DND-41 (cell line): ENCODE measurements at places on chromosomes 16 and 17.

DNA sequence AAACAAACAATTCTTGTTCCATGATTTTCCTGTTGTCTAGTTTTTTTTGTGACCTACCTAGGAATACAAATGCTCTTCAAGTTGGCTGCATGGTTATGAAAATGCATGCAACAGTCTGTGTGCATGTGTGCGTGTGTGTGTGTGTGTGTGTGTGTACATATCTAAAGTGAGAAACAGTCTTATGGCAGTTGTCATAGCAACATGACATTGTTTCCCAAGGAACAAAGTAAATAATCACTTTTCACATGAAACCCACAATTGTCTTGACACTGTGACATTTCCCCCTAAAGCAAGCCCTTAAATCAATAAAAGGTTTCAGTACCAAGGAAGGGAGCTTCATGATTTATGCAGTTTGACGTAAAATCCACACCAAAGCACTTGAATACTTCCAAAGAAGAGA lies 758.4 kb downstream of the CDH8 start:
- H3K36me3 ChIP-seq, result no peaks in the 10 kb centered on the region
- no peaks in the 10 kb centered on the region for H3K27me3 ChIP-seq
- no peak overlapping the region for H3K4me3 ChIP-seq

GRCh38 chr16:24839347-24839972 lies 6.3 kb upstream of the SLC5A11 start:
- no peaks in the 10 kb centered on the region for H3K4me1 ChIP-seq
- H3K36me3 ChIP-seq, result no peaks in the 10 kb centered on the region
- H3K4me3 ChIP-seq, result no peak overlapping the region
- H3K27ac ChIP-seq, result no peak overlapping the region

- peak; percentile 50 for DNase-seq
- H3K27me3 ChIP-seq, result no peaks in the 10 kb centered on the region
- peak overlapping the region; percentile 100 for H3K4me3 ChIP-seq
Observed at GRCh38 chr17:28570716-28571360, 486 bp downstream of the PIGS start.

DNA sequence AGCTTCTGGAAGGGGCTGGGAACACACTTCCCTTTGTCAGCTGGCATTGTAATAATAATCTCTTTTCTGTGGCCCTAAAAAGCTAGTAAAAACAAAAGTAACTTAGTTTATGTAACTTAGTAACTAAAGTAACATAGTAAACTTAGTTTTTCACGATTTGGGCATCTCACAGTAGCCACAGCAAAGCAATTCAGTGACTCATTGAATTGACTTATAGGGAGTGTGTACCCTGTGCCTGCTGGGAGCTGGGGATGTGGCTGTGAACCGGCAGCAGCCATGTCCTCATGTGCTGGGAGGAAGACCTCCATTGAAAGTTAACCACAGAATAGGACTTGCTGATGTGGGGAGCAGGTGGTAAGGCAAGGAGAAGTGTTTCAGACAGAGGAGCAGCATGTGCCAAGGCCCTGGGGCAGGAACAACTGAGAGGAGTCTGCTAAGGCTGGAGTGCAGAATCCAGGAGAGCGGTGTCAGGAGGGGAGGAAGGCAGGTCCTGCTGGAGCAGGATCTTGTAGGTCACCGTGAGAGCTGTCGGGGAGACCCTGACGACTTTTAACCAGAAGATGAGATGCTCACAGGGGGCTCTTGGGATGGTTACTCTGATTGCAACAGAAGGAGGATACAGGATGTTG lies 112.8 kb downstream of the PLCG2 start:
- no peak for DNase-seq
- H3K36me3 ChIP-seq, result no peaks in the 10 kb centered on the region
- peaks cover 4% of the 10 kb centered on the region for H3K27me3 ChIP-seq
- H3K4me1 ChIP-seq, result no peaks in the 10 kb centered on the region
- H3K27ac ChIP-seq, result no peak overlapping the region

GRCh38 chr16:59252317-59252716 lies 518.2 kb upstream of the GOT2 start:
- H3K27me3 ChIP-seq, result peaks cover 3% of the 10 kb centered on the region
- no peak for DNase-seq
- no peak overlapping the region for H3K27ac ChIP-seq
- H3K36me3 ChIP-seq, result no peaks in the 10 kb centered on the region
- no peaks in the 10 kb centered on the region for H3K4me1 ChIP-seq
